ENCODE measurements at places on chromosomes 3 and 15.
A peak's percentile ranks its signal among the peaks of the same experiment; 100 is the strongest.

DNA sequence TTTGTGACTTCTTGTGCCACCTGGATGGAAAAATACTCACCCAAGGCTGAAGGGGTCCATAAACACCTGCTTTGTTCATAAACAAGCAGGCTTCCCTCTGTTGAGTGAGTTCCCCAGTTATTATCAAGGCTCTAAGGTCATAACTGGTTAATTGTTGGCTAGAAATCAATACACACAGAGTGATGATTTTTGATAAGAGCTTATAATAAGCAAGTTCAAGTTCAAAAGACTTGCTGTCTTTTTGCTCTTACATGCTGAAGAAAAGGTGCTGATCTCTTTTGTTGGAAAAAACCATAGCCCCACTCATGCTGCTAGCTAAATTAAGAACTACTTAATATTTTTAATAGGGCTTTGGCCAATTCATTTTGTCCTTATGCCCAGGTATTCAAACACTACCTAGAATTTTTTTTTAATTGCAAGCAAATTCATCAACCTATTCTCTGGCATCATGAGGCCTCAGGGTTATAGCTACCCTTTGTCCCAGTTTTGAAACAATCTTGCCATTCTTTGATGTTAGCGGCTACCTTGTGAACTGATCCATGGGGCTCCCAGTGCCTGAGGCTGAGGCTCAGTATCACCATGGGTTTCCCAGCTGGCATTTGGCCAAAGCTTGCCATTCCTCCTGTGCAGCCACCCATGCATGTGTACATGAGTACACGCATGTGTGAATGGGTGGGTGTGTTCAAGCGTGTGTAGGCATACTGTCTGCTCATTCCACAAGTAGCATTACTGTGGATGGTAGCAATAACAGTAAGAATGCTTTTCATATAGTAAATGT lies 127.6 kb upstream of the LPP start:
- no peak for DNase-seq

- no peak for DNase-seq
Observed at GRCh38 chr15:69876064-69876940, 221.4 kb downstream of the TLE3 start.

DNA sequence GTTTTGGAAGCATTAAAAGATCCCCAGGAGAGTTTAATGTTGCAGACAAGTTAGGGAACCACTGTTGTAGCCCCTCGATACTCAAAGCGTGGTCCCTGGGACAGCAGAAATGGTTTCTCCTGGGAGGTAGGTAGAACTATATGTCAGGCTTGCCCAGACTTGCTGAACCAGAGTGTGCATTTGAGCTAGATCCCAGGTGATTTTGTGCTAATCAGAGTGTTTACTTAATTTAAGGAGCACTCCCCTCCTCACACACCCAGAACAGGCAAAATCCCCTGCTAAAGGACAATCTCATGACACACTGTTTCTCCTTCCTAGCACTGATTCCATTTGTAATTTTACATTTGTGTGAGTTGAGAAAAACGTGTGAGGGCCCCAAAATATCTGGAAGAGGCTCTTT lies 24.3 kb downstream of the LMCD1 start:
- DNase-seq = no peak

- DNase-seq = no peak
Observed at GRCh38 chr15:36617529-36618196, 38.2 kb downstream of the CDIN1 start.

DNA sequence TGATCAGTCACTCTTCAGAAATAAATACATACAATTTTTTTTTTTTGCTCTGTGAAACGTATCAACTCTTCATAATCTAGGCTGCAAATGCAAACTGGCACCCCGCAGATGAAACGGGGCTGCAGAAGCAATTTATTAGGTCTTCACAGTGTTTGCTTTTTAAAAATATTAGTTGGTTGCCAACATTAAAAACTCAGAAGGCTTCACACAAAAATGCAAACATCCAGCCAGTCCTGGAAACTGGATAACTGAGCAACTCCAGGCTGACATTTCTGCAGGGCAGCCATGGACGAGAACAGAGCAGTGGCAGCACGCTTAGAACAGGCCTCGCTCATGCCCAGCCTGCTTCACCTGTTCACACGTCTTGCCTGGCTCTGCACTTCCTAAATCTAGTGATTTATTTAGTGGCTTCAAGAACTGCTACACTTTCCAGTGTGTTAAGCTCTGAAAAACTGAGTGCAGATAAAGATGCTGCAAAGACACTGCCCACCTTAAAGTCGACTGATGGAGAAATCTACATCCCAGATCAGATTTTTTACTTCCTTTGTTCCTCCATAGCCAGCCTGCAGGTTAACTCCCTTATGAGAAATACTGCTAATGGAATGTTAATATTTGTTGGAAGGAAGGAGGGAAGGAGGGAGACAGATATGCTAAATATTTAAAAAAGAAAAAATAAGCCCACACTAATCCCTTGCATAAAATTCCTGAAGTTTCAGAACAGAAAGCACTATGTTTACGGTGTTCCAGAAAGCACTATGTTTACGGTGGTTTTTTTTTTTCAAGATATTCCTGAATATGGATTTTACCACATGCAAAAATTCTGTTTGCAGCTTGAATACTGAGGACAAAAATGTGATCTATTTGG lies 53.6 kb downstream of the SETMAR start:
- DNase-seq = no peak

- no peak for DNase-seq
Observed at GRCh38 chr3:182438398-182438797, 354.9 kb upstream of the ATP11B start.

DNA sequence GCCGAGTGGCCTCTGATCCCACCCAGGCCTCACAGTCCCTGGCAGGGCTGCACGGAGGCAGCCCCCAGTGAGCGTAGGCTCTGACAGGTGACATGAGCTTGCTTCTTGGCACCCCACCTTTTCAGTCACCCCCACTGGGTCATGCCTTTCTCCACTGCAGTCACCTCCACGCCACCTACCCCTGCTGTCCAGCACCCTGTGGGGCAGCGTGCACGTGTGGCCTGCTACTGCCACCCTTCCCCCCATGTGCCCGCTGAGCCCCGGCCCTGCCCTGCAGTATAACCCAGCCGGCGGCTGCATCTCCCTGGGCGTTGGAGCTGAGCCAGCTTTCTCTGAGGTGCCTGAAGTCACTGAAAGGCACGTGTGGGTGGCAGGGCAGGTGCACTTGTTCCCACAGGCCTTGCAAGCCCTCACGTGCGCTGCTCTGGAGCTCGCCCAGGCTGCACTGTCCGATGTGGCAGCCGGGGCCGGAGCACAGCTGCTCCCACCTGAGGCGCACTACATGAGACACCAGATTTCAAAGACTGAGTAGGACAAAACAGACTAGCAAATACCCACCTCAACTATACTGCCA lies 65.6 kb downstream of the NIPA2 start:
- no peak for DNase-seq

- peak; percentile 41 for DNase-seq
Observed at GRCh38 chr3:67357610-67358458, 296.6 kb downstream of the SUCLG2 start.

DNA sequence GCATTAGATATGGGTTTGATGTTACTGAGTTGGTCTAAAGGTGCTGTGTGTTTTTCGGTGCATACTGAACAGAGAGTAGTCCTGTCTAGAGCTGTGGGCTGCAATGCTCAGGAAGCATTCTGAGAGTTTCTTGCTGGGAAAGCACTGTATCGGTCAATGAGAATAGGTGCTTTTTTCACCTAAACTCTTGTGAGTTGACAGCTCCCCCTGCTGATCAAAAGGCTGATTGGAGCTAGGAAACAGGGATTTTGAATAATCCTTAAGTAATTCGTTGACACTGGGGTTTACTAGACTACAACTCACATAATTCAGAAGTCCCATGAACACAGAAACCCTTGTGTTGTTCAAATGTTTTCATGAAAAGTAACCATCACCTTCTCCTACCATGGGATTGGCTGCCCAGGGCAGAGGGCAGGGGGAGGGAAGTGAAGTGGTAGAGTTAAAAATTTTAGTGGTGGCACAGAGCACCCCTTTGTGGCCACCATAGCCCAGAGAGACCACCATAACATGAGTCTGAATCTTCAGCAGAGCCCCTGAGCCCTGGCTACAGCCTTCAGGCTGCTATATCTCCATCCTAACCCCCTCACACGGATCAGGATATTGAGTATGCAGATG lies 13.0 kb upstream of the MANF start:
- peak; percentile 68 for DNase-seq

DNA sequence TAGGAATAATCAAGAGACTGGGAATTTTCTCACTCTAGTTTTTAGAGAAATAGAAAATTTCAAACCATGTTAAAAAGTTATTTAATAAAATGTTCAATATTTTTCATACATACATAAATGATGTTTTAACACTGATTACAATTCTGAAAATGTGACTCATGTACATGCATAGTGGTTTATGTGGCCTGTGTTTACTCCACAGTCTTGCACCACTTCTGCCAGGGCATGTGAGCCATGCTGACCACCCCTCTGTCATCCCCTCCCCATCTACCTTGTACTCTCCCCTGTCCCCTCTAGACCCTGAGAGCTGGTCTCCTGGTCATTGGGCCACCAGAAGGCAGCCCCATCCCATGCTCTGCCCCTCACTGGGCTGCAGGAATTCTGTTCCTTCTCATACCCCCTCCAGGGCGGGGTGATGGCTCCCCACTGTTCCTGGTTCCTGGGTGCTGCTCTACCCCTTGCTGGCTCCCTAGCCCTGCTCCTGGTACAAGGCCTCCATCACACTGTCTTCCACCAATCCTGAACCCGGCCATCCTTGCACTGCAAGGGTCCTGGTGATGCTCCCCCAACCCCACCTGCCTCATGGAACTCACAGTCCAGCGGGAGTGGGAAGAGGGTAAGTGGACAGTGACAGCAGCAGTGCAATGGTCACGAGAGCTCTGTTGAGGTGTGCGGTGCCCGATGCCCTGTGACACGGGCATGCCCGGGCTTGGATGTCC lies 24.2 kb upstream of the SLC41A3 start:
- no peak for DNase-seq

DNA sequence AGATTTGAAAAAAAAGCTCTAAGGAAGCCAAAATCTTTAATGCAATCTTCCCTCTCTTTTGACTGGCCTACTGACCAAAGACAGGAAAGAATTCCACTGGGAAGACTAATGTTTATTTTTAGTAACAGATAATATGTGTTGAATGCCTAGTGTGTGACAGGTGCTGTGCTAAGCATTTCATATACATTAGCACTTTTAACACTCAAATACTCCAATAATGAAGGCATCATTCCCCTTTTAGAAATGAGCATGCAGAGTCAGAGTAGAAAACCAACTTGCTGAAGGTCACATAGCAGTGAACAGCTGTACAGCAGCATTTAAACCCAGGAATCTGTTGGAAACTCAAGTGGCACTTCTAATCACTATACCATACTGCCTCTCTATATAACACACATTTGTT lies 170.6 kb downstream of the MINAR1 start:
- DNase-seq = no peak

DNA sequence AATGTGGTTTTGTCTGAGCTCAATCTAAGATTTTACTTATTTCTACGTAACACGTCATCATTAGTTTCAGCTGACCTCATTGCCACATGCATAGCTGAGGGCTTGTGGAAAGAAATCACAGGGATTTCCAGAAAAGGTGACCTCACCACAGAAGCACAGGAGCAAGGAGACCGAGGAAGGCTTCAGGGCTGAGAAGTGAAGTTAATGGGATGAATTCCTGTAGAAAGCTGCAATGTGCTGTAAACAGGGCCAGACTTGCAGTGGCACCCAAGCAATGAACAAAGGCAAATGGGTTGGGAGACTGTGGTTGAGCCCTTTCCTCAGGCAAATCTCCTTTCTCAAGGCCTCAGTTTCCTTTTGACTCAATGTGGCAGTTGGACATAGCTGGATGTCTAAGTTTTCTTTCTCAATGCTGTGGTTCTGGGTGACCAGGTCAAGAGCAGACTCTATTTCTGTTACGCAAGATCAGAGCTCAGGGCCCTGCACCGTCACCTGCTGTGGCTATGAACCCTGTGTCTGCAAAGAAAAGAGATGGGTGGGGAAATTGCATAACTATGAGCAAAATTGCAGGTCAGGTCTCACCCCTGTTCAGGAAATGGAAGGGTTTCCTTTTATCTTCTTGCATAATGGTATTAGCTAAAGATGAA lies 252.2 kb upstream of the TBL1XR1 start:
- peak; percentile 23 for DNase-seq

- DNase-seq = no peak
Observed at GRCh38 chr15:61444585-61444984, 215.5 kb upstream of the RORA start.

GRCh38 chr3:43793648-43794372 lies 103.1 kb downstream of the ABHD5 start:
- DNase-seq = no peak

GRCh38 chr15:67036775-67037555 lies 28.4 kb upstream of the SMAD3 start:
- no peak for DNase-seq

- no peak for DNase-seq
Observed at GRCh38 chr15:95127356-95127755, 896.0 kb downstream of the MCTP2 start.

- DNase-seq = peak; percentile 17
Observed at GRCh38 chr3:149610351-149611105, 47.3 kb downstream of the WWTR1 start.

- DNase-seq = peak; percentile 47
Observed at GRCh38 chr3:14550651-14551611, 10.8 kb upstream of the GRIP2 start.

- no peak for DNase-seq
Observed at GRCh38 chr3:53142986-53143385, 12.8 kb upstream of the RFT1 start.

- no peak for DNase-seq
Observed at GRCh38 chr15:41893422-41894250, at the start of gene SPTBN5. TSS of gene SPTBN5 (minus strand) at chr15:41894053. CDS start at chr15:41893497, 556 bp downstream.

DNA sequence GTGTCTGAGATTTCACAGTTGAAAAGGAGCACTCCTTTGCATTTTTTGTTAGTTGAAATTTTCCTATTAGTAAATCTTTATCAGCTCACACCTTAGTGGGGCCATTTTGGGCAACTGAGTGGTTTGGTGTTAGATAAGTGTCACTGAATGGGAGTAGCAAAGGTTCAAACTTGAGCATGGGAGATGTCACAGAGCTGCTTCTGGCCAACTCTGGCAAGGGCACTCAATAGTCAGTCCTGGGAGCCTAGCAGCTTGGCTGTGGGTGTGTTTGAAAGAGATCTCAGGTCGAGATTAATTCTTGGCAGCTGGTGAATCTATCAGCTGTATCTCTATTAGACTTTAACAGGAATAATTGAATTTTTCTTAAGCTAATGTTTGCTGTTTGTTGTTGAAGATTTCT lies 579.3 kb downstream of the EDEM1 start:
- DNase-seq = no peak
